ENCODE measurements at places on chromosomes 6 and 20.

GRCh38 chr6:154343473-154344308 is 12.9 kb downstream of the IPCEF1 start:
- no peak for DNase-seq

DNA sequence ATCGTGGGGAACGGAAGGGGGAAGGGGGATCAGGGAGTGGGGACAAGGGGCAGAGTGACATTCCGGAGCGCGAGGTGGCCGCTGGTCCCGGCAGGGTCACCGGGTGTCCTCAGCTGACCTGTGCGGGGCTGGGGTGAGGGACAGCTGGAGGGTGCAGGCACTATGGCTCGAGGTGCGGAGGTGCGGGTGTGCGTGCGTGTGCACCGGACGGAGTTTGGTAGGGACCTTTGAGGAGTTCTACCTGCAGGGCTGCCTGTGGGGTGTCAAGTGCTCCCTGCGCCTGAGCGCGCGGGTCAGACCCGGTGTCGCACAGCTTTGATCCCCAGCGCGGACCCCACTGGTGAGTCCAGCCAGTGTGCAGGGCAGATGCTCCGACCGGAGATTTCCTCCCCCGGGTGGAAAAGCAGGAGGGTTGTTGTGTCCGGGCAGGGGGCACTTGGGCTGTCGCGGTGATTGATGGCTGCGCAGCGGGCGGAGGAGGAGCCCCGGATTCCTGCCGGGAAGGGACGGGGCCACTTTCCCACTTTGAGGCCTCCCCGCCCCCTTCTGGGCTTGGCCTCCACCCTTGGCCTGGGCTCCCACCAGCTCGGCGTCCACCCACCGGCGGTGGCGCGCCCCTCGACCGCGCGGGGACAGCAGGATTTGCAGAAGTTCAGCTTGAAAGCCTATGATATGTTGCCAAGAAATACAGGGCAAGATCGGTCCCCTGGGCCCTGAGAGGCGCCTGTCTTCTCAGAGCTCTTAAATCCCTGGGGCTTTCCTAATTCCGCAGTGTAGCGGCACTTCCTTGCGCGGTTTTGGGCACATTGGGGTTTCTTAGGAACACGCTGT is 658 bp downstream of the RIN2 start:
- no peak for DNase-seq

- DNase-seq = no peak
These were observed 312.9 kb downstream of the GJA1 start for GRCh38 chr6:121748376-121748775.

DNA sequence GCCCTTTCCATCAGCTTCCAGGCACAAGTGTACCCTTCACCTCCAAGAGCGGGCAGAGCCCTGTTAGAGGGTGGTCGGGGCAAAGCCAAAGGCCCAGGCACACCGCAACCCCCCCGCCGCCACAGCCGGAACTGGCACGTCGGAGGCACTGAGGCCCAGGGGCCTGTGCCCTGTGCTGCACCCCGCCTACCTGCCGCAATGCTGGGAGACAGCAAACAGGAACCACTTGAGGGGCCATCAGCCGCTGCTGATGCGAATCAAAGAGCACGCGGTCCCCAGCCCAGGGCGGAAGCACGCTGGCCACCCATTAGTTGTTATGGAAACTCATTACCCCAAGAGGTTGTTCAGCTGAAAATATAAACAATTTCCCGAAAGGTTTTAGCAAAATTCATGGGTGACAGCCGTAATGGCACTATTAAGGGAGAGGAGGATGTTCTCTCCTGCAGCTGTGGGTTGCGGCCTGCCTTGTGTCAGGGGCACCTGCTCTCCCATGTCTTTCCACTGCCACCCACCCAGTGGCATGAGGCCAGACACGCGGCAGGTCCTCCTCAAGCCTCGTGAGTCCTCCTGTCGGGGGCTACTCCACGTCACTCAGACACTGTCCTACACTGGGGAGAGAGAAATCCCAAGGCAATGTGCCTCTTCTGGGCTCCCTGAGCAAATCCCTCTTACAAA is 65.3 kb downstream of the EDN3 start:
- no peak for DNase-seq

DNA sequence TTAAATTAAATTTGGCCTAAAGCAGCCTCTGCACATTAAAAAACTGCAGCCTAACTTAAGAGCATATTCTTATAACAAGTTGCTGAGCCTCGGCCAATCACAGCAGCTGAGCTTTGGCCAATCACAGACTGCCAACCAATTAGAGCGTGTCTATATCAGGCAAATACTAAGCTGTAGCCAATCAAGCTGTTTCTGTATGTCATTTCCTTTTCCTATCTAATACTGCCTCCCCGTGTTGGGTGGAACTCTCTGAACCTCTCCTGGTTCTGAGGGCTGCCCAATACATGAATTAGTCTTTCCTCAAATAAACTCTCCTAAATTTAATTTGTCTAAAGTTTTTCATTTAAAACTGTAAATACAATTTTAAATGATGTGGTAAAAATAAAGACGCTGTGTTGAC is 3.9 kb upstream of the TMEM244 start:
- no peak for DNase-seq

- DNase-seq = no peak
These were observed 105.4 kb downstream of the NCOA3 start for GRCh38 chr20:47606983-47607613.

DNA sequence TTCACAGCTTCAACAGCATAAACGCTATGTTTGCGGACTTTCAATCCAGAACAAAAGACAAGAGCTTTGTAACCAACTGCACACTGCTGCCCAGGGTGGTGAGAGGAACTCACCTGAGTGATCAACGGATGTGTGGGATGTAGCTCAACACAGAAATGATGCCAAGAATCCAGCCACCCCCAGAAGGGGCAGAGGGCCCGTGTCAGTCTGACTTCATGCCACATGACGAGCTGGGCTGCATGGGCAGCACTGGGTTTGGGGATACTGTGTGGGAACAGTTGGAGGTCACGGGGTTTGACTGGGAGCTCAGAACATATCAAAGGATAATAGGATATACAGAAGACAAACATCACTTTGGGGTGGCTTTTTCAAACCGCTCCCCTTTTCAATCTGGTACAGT is 79.4 kb upstream of the TRAF3IP2 start:
- DNase-seq = no peak

GRCh38 chr20:59811681-59812171 is 121.7 kb downstream of the SYCP2 start:
- no peak for DNase-seq

- DNase-seq = no peak
These were observed 621 bp downstream of the GPR63 start for GRCh38 chr6:96836631-96837080.

DNA sequence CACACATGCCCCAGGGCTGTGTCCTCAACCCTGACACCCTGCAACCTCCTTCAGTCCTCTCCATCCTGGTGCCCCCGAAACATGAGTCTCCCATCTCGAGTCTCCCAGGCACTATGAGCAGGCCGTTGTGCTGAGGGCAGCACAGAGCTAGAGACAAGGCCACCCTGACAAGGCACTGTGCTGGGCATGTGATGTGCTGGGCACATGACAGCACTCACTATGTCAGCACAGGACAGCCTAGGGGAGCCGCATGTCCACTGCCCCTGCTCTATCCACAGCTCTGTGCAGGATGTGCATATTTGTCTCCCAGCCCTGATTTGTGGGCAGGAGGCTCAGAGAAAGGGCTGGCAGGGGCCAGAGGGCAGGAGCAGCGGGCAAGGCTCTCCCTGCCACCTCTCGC is 362.1 kb upstream of the AGPAT4 start:
- DNase-seq = no peak

DNA sequence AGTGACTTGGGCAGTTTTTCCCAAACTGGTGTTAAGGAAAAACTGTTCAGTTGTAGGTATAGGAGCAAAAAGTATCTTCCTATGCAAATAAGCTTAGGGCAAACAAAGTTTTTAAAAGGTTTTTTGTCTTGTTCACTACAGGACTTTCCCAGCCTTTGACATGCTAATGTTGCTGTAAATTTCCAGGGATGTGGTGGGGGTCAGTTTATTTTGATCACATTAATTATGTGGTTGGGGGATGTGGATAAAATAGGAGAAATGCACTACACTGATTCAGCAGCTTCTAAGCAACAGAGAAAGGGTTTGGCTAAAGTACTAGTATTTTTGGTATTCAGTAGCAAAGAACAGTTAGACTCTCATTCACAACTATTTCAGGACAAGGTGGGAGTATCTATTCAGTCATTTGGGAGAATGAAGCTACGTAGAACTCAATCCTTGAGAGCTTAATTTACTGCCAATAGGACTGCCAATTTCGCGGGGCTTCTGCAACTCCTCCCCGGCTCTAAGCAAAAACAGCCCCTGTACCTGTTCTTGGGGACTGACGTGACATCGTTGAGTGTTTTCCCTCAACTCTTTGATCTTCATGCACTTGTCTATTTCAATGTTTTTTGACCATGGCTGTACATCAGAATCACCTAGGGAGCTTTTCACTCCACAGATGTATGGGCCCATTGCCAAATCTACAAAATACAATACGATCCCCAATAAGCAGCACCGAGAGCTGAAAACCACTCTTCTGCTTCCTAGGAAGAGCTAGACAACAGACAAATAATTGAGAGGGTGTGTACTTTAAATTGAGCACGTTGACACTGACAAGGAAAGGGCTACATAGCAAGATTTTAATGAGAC is 94.8 kb upstream of the NHSL1 start:
- DNase-seq = no peak

- no peak for DNase-seq
These were observed 32.9 kb upstream of the MRGBP start for GRCh38 chr20:62763404-62763803.

DNA sequence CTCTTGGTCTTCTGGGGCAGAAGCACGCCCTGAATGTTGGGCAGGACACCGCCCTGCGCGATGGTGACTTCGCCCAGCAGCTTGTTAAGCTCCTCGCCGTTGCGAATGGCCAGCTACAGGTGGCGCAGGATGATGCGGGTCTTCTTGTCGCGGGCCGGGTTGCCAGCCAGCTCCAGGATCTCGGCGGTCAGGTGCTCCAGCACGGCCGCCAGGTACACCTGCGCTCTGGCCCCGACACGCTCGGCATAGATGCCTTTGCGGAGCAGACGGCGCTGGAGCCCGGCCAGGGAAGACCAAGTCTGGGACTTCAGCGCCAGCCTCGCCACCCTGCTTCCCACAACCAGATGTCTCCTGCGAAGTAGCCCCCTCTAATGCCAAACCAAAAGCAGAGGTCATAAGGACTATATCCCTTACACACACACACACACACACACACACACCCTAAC is 8.0 kb upstream of the SLC17A3 start:
- no peak for DNase-seq

GRCh38 chr20:889932-890463 is 26.1 kb downstream of the ANGPT4 start:
- DNase-seq = no peak

GRCh38 chr20:9332791-9333479 is 181.5 kb upstream of the LAMP5 start:
- DNase-seq = no peak

- peak; percentile 91 for DNase-seq
These were observed at the start of gene UBE2V1 for GRCh38 chr20:50112512-50113419. UBE2V1 (minus strand) TSS chr20:50113150; CDS start chr20:50113128, 22 bp downstream.

DNA sequence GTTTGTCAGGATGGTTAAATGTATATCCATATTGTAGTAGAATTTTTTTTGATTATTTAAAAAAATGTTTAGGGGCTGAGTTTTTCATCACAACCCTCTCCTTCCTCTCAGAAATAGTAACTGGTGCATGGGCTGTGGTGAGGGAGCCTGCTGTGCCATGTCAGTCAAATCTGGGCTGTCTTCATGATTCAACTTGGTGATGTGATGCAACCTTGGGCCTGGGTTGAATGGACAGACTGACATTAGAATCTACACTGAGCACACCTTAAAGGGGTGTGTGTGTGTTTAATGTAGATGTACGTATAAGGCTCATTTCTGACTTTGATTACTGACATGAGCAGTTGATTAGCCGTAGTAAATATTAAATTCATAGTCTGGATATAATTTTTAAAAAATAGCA is 3.7 kb downstream of the TJAP1 start:
- no peak for DNase-seq

DNA sequence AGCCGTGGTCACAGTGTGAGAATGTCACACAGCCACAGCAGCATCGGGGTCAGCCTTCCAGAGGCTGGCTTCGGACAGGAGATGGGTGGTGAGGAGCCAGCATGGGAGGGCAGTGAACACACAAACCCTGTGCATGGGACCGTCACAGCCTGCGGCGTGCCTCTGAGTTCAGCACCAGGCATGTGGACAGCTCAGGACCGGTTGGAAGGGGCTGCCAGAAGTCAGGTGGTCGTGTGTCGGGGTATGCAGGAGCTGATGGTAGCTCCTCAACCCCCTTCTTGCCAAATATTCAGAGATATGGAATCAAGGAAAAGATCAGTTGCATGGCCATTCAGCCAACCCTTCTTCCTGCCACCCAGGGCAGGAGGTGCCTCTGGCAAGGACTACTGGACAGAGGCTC is 28.2 kb downstream of the MYT1 start:
- DNase-seq = no peak

GRCh38 chr6:130161683-130162404 is 60.9 kb downstream of the SAMD3 start:
- DNase-seq = no peak

DNA sequence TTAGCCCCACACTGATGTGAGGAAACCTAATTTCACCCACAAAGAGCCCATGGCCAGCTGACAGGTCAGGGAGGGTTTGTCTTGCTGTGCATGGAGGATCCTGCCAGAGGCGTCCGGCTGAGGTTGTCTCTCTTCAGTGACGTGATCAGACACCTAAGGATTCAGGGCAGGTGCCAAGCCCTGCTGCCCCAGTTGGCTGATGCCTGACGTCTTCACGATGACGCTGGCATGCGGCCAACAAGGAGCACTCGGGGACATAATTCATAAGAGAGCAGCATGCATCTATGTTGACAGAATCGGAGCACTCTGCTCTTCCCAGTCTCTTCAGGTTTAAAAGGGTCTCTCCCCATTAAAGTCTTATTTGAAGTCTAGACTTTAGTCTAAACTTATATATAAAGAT is 47.8 kb downstream of the PSMB1 start:
- DNase-seq = no peak

DNA sequence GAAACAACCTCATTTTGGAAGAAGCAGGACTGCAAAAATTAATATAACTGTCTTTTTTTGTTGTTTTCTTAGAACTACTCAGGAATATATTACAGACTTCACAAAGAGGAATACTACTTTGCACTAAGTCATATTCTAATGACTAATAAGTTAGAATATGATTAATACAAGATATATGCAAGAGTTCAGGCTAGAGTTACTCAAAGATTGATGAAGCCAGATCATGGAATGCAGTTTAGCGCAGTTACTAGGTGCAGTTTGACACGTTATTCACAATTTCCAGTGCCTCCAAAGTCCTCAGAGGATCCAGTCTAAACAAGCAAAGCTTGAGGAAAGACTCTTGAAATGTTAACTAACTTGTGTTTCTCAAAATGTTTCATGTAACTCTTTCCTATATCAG is 1.2 kb upstream of the MYCT1 start:
- no peak for DNase-seq

Data from CD8-positive, alpha-beta memory T cell (primary cell).